ENCODE measurements at places on chromosomes 1 and 21.
A peak's percentile ranks its signal among the peaks of the same experiment; 100 is the strongest.

- peak; percentile 24 for DNase-seq
Observed at GRCh38 chr1:150971583-150972416, 2.8 kb downstream of the CERS2 start.

DNA sequence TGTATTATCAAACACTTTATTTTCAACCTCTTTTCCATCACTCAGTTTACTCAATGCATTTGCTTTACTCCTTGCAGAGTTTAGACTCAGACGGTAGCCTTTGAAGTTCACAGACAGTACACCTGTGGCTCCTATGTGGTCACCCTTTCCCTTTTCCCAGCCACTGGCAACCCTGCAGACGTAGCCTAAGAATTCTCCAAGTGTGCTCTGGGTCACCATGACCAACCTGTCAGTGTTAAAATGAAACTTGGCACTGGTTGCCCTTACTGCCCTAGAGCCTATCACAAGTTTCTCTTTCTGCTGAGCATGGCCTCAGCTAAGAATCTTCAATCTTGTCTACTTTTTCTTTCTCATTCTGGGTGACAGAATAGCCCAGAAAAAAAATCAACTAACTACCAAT, 25.5 kb upstream of the DNAH14 start:
- DNase-seq, result no peak

- no peak for DNase-seq
Observed at GRCh38 chr1:66346057-66346795, 187.7 kb upstream of the SGIP1 start.

DNA sequence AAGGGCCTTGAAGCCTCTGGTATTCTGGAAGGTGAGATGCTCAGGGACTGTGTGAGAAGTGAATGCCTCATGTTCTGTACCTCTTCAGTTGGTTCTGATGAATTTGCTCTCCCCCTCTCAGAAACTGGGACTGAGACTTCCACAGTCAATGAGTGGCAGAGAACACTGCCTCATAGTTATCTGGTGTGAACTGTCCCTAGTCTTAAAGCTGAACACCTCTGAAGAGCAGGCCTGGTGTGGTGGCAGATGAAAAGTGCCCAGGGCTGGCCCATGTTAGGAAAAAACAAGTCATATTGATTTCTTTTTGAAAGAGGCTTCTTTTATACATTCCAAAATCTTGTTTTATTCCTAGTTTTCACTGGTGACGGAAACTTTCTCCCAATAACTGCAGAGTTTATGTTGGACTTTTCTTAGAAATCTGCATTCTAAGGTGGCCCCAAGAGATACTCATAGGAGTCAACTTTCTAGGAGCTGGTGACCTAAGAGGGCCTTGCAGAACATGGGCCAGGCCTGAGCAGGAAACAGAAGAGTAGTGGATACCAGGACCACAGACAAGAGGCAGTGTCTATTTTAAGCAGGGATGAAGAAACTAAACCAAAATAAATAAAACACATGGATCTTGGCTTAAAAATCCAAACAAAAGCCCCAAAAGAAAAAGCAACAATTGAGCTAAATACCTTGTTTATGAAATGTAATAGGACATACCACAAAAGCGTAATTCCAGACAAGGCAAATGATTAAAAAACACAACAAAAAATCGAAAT, 19.5 kb downstream of the DUSP10 start:
- no peak for DNase-seq

DNA sequence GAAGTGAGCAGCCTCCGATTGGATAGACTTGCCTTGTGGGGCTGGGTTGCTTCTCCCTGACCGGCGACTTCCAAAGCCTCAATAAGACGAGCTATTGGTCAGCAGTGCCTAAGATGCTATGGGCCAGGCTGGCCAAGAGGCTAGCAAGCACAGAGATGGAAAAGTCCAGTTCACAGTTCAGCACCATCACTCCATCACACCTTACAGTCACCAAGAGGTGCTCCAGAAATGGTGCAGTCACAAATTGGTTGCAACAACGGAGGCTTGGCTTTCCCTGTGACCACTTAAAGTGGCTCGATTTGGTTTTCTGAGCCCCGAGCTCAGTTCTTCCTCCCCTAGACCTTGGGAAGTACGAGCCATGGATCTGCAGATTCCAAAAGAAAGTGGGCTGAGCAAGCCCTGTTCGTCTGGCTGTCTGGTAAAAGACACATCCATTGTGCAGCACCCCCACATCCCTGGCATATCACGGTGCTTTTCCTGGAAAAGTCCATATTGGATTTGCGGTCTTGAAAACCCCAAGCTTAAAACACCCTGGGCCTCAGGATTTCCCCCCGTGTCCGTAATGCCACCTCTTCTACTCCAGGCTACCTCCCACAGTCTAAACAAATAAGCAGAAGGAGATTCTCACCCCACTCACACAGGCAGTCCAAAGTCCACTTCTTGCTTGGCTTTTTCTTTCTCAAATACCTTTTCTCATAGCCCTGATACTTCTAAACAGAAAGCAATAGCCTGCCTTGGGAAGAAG, 1.3 kb downstream of the SLAMF1 start:
- no peak for DNase-seq
